ENCODE measurements at places on chromosomes 13 and 19.
A peak's percentile ranks its signal among the peaks of the same experiment; 100 is the strongest.

- no peak for DNase-seq
Observed at GRCh38 chr19:35118268-35119020, 2.8 kb downstream of the FXYD3 start.

DNA sequence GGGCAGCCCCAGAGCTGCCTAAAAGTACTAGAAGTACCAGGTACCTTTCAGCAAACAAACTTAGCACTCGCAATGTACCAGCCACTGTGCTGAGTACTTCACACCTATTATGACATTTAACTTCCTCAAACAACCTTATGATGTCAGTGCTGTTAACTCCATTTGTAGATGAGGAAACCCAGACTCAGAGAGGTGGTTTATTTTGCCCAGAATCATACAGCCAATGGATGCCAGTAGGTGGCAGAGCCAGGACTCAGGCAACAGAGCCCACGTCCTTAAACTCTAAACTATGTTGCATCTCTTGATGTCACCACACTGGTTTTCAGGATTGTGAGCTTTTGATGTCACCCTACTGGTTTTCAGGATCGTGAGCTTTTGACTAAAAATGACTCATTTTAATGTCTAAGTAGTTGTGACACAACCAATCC lies 78.9 kb downstream of the FLT1 start:
- DNase-seq, result no peak

GRCh38 chr19:18377026-18377425 lies 8.9 kb upstream of the GDF15 start:
- DNase-seq, result no peak

GRCh38 chr13:29438769-29439168 lies 156.7 kb downstream of the SLC7A1 start:
- DNase-seq, result no peak

- peak; percentile 40 for DNase-seq
Observed at GRCh38 chr13:75636436-75637180, 478 bp downstream of the LMO7 start.

DNA sequence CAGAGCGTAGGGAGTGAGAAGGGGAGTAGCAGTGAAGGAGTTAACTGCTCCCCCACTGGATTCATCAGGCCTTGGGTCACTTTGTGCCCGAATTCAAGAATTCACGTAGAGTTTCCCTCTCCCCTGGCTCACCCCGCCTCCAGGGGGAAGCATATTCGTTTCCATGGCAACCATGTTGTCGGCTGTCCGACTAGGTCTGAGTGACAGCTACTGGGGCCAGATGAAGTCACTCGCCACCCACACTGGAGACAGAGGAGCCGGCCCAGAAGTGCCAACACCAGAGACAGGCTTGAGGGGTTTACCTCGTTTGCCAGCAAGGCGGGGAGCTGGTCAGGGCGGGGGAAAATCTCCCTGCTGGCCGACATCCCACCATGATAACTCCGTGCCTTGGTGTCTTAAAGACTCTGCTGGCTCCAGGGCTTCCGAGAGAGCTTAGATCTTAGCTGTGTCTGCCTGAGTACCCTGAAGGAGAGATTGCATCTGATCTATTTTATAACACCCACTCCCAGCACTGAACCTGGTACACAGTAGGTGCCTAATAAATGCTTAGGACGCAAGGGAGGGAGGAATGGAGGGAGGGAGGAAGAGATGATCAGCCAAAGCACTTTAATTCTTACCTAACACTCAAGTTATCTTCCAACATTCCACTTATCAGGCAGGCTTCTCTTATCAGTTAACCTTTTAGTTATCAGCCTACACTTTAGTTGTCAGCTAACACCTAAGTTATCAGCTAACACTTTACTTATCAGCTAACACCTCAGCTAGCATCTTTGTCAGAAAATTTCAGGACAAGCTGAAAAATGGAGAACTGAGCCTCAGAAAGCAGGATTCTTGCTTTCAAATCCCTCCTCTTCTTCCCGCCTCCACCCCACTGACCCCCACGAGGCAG lies 57.2 kb upstream of the ZNRF4 start:
- no peak for DNase-seq

- DNase-seq, result no peak
Observed at GRCh38 chr13:28542804-28543203, 47.9 kb upstream of the FLT1 start.

DNA sequence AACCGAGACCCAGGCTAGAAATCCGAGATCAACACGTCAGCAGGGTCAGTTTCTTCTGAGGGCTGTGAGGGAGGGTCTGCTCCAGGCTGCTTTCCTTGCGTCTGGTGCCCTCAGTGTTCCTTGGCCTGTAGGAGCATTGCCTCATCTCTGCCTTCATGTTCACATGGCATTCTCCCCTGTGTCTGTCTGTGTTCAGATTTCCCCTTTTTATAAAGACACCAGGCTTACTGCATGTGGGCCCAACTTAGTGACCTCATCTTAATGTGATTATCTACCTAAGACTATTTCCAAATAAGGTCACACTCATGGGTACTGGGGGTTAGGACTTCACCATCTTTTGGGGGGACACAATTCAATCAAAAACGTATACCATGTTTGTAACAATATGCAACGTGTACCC lies 57.2 kb upstream of the C1QTNF9 start:
- no peak for DNase-seq

DNA sequence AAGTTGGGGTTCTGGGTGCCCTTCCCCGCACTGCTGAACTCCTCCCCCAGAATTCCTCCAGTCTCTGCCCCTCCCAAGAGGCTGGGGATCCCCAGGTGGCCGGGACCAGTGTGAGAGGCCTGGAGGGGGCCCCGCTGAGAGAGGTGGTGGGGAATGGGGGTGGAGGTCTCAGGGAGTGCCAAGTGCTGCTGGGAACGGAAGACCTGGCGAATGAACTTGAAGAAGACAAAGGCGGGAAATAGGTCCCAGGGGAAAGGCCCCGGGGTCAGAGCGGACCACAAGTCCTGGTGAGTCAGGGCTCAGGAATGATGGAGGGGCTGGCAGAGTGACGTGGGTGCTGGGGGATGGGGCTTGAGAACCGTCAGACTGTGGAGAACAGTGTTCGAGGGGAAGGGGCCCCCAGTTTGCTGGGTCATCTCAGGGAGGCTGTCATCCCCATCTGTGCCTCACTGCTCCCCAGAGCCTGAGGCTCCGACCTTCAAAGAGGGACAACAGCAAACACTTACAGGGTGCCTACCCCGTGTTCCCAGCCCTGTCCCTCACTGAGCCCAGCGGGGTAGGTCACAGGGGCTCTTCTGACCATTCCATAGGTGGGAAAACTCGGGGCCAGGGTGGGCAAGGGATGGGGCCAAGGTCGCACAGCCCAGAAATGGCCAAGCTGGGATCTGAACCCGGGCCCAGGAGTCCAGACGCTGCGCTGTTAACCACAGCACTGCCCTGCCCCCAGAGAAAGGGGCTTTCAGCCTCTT lies 16.0 kb upstream of the SEMA6B start:
- no peak for DNase-seq

- DNase-seq, result no peak
Observed at GRCh38 chr13:35478271-35479037, 2.0 kb upstream of the MAB21L1 start.

DNA sequence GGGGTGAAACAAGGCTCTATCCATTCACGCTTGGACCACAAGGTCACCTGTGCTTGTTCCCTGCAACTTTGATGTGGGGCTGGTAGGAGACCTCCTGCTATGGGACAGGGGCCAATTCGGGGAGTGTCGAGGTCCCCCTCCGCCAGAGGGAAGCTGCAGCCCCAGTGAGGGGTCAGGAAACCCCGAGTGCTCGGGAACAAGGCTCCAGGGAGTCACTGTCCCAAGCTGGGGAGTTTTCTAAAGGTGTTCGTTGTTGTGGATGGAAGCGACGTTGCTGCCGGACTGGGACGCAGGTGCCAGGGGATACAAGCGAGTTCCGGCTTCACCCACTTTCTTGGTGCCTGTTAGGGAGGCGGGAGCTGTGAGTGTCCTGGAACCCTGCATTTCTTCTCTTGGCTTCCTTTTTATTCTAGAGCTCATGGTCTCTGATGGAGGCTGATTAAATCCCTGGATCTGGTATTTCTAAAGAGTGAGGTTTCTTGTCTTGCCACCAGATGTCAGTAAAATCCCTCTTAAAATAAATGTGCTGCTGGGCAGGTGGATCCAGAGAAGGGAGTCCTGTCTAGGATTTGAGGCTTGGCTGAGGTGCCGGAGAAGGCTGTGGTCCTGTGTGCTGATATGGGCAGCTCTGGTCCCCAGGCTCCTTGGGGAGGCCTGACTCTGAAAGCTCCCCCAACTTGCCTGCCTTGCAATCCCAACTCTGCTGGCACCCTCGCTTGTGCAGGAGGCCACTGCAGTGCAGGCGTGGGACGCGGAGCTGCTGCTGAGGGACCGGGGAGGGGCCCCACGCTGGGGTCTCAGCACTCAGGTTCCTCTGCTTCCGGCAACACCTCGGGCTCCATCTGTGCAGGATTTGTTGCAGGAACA lies 153.9 kb downstream of the TEX29 start:
- DNase-seq, result no peak

GRCh38 chr13:75364131-75364713 lies 117.7 kb downstream of the TBC1D4 start:
- DNase-seq, result no peak

- no peak for DNase-seq
Observed at GRCh38 chr19:33620611-33621010, 1.1 kb upstream of the CHST8 start.

DNA sequence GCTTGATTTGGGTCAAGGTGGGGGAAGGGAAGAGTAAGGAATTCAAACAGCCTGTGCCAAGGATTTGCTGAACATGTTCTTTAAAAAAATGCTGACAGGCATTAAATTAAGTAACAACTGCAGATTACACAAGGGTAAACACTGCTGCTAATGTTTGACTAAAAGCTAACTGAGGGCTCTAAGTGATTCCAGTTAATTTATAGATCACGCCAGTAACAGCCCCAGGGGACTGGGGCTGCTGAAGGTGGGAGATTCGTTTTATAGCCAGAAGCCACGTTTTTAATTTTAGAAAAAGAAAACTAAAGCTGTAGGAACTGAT lies 321.7 kb downstream of the DLEU7 start:
- DNase-seq, result no peak

DNA sequence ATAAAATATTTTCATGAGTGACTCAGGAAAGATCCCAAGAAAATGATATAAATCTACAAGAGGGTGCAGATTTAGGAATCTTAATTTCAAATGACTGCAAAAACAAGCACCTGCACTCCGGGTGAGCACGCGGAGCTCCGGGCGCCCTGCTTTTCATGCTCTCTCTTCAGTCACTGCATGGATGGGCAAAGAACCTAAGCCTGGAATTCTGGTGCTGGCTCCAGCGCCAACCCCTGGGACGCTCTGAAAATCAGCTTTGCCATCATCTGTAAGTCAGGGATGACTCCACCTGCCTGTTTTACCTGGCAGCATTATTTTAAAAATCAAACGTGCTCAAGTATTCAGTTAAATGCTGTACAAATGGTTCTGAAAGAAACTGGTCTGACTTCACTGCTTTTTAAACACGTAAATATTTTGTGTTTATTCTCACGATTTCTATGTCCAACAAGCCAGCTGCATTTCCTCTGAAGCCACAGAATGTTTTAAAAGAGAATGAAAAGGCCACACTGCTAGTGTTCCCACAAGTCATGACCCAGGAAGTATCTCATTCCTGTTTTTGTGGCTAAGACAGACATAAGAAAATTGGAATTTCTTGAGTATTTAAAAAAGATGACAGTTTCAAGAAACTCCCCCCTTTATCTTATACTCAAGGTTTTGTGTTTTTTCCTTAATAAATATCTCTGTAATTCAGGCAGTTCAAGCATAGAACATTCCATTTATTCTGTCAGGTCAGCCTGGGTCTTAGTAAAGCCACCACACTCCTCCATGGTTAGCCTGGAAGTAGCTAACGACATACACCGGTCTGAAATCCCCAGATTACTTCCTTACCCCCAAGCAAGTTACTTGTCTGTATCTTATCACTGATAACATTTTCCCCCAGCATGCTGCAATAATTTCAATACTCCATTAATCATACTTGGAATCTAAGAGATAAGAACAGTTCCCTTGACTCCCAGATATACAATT lies 81.1 kb downstream of the COL4A1 start:
- no peak for DNase-seq

GRCh38 chr13:30493658-30494381 lies 28.1 kb upstream of the HMGB1 start:
- DNase-seq, result no peak

DNA sequence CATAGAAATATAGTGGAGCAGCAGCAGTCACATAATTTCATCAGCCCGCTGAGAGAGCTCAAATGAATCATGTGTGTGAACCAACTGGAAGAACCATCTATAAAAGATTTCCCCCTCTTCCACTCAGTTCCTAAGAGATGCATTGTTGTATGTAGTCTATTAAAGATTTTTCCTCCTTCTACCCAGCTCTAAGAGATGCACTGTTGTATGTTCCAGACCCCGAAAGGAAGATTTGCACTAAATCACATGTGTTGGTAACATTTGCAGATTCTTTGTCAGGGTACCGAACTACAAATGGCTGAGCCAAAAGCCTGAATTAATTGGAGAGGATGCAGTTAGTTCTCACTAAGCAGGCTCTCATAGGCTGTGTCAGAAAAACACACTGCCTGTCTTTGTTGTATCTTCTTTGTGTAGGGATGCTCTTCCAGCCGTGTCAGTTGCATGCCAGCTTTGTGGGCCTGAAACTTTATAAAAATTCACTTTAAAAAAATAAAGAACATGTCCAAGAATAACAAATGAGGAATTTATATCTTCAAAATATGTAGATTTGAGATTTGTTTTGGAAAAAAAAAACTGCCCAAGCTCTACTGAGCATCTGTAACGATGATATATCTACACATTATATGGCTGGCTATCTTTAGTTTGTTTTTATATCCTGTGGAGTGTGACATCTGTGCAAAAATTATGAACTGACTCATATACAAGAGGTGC lies 223.1 kb downstream of the MZT1 start:
- DNase-seq, result no peak

DNA sequence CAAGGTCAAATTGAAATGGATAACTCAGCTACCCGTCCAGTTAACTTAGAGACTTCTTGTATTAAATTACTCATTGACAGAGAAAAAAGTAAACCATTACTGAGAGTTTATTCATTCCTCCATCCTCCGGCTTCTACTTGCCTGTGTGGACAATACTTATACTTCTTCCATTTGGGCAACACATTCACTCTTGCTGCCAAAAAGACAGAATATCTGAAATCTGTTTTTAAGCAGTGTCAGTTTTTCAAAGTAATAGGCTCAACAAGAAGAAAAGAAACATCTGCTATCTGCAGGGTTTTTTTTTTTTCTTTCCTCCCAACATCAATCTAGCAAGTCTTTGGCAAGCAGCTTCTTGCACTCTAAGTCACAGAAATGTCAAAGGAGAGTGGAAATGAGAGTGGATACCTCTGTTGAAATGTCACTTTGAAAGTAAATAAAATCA lies 1142.8 kb downstream of the PCDH9 start:
- no peak for DNase-seq

DNA sequence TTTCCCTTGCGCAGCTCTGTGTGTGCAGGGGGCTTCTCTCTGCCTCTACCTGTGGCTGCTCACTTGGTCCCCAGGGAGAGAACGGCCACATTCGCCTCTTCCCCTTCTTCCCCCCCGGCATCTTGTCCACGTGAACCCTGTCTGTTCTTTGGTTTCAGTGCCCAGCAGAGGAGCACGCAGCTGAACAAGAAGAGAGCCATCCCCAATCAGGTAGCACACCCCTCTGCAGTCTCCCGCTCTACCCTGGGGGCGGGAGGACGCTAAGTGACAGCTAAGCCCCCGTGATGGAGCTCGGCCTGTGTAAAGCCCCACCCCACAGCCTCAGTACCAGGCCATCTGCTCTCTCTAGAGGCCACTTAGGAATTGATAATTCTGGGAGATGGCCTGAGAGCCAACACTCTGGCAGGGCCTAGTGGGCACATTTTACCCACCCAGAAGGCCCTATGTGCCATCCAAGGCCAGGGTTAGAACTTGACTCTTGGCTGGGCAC lies 30.2 kb downstream of the TMED1 start:
- no peak for DNase-seq

- DNase-seq, result peak; percentile 44
Observed at GRCh38 chr19:51094696-51095279, 12.1 kb upstream of the KLK14 start.
